ENCODE measurements at places on chromosomes 16 and 17. TPM values are rescaled to one million over a fixed set of nuclear protein-coding genes. Genes with fewer than 3 reads are reported as not detected.

DNA sequence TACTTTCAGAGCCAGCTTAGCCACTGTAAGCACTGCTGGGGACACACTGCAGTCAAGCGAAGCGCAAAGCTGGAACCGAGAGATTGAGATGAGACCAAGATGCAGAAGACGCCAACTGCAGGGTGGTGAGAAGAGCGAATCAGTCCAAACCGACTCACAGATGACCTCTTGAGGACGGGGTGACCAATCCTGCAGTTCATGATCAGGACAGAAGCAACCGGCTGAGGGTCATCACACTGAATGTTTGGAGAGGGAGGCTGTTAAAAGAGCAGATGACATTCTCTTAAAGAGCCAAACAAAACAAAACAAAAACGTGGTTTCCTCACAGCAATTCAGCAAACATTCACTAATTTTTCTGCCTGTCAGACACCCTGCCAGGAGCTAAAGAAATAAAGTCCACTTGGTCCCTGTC is 8.5 kb downstream of the HASPIN start:
- no peak for DNase-seq

- DNase-seq: no peak
Observed at GRCh38 chr16:79272141-79272577, 328.4 kb downstream of the MAF start.

DNA sequence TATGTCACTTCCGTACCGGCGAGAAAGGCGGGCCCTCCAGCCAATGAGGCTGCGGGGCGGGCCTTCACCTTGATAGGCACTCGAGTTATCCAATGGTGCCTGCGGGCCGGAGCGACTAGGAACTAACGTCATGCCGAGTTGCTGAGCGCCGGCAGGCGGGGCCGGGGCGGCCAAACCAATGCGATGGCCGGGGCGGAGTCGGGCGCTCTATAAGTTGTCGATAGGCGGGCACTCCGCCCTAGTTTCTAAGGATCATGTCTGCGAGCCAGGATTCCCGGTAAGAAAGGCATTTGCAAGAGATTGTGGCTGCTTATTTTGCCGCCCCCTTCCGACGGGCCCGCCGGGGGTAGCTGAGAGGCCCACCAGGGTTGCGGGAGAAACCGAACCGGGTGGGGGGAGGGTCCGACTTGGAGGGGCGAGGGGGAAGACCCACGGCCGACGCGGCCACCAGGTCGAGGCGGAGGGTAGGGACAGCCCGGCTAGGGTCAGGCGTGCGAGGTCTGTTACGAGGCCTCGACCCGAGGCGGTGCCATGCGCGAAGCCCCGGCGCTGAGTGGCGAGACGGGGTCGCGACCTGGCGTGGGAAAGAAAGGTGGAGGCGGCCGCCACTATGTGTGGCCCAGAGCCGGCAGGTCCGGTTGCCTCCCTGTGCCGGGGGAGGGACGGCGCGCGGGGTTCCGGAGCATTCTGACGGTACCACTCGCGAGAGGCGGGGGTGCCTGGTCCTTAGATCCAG is 6.7 kb upstream of the CD68 start:
- DNase-seq: peak; percentile 99

GRCh38 chr16:71537643-71538042 is 11.4 kb downstream of the CHST4 start:
- peak; percentile 56 for DNase-seq

GRCh38 chr16:16096121-16096857 is 127.0 kb downstream of the ABCC6 start:
- DNase-seq: no peak

DNA sequence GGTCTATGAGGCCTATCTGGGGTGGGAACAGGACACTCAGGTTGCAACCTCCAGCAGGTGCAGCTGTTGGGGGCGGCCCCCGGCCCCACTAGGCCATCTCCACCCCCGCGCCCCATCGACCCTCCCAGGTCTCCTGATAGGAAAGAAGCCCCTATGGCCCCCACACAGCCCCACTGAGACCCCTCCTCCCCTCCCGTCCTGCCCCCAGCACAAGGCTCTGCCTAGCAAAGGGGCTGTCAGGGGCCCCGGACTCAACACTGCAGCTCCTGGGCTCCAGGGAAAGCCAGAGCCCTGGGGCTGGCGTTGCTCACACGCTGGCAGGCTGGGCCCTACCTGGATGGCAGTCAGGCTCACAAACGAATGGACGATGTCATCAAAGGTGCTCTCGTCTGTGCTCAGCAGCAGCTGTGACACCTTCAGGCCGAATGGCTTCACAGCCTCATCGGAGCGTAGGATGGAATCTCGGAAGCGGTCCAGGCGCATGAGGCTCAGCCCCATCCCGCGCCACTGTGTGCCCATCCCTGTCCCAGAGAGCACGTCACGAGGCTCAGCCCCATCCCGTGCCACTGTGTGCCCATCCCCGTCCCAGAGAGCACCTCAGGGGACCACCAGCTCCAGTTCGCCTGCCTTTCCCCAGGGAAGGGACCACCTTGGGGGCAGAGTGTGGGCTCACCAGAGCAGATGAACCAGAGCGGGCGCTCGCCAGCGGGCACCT is 7.3 kb downstream of the FASN start:
- DNase-seq: no peak

DNA sequence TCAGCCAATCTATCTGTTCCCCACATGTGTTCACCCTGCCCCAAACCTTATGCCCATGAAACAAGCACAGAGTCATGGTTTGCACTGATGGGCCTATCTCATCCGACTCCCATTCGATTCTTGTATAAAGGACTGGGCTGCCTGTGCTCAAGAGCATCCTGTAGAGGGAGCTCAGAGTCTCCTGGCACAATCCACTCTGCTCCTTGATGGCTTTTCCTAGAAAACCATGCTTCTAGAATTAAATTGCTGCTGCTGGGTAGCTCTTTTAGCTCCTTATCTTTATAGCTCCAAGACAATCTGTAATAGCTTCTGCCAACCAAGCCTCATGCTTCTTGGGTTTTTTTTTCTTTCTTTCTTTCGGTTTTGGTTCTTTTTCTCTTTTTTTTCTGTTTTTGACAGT is 9.7 kb downstream of the ZNF19 start:
- peak; percentile 28 for DNase-seq

GRCh38 chr16:85347213-85347591 is 234.9 kb upstream of the CIBAR2 start:
- DNase-seq: no peak

DNA sequence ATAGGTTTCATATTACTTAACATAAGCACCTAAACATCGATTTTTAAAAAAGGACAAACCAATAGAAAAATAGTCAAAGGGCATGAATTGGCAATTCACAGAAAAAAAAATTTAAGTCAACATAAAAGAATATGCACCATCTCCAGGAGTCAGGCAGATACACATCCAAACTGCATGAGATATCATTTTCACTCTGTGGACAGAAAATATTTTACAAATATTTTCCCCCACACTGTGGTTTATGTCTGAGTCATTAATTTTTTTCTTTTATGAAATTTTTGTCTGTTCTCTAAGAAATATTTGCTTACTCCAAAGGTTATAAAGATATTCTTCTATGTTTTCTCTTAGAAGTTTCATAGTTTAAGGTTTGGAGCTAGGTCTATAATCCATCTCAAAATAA is 74.4 kb upstream of the DNAH17 start:
- DNase-seq: no peak

DNA sequence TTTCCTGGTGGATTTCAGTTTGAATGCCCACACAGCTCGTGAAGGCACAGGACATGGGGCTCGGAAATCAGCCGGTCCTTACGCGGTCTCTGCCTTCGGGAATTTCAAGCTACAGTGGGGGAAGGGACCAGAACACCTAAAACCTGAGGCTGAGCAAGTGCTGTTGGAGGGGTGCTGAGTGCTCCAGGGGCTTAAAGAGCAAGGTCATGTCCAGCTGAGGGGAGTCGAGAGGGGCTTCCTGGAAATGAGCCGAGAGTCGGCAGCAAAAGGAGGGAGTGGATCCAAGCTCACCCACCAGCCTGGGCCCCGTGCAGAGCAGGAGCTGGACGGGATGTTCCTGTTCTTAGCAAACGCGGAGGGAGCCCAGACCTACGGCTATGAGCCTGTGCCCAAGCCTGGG is 73.2 kb upstream of the RPL38 start:
- no peak for DNase-seq

DNA sequence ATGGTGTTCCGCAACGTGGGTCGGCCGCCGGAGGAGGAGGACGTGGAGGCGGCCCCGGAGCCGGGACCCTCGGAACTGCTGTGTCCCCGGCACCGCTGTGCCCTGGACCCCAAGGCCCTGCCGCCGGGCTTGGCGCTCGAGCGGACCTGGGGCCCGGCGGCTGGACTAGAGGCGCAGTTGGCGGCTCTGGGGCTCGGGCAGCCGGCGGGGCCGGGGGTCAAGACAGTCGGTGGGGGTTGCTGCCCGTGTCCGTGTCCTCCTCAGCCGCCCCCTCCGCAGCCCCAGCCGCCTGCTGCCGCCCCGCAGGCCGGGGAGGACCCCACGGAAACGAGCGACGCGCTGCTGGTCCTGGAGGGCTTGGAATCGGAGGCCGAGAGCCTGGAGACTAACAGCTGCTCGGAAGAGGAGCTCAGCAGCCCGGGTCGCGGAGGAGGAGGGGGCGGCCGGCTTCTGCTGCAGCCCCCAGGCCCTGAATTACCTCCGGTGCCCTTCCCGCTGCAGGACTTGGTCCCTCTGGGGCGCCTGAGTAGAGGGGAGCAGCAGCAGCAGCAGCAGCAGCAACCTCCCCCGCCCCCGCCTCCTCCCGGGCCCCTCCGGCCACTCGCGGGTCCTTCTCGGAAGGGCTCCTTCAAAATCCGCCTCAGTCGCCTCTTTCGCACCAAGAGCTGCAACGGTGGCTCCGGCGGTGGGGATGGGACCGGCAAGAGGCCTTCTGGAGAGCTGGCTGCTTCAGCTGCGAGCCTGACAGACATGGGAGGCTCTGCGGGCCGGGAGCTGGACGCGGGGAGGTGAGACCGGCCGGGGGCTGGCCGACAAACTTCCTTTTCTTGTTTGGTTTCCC is 821 bp downstream of the SOCS7 start:
- peak; percentile 32 for DNase-seq

GRCh38 chr16:12961626-12962025 is 60.2 kb downstream of the SHISA9 start:
- no peak for DNase-seq

DNA sequence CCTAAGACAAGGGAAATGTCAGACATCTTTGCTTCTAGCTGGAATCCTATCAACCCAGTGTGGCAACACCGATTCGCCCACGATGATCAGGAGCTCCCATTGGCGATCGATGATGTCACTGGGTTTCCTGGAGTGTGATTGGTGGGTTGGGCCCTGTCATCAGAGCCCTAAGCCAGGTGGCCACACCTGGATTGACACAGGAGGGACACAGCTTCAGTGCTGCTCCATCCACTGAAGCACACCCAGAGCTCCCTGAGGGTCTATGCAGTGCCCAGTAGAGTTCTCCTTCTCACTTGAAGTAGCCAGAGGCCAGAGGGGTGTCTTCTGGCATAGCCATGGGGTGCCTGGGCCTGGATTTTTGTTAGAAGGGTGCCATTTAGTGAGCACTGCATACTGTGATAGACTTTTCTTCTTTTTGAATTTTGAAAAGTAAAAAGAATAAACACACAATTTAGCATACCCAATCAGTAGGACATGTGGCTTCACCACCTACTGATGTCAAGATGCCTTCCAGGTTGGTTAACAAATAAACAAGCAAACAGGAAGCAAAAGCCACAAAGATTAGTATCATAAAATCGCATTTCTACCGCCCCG is 77.6 kb downstream of the CMIP start:
- no peak for DNase-seq

DNA sequence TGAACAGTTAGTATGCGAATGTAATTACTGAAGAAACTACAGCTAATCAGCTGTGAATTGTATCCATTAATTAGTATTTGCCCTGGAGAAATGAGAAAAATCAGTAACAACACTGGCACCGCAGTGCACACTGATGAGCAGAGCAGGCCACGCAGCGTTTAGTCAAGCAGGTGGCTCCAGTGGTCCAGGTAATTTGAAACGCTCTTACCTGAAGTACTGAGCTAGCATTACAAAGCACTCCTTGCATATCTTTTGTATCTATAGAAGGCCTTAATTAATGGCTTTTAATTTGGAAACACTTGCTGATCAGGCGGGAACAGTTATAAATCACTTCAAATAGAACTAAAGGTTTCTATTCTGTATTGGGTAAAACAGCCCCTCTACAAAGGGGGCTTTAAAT is 76.4 kb downstream of the TOX3 start:
- no peak for DNase-seq

GRCh38 chr17:42818379-42818778 is 5.7 kb downstream of the BECN1 start:
- no peak for DNase-seq

DNA sequence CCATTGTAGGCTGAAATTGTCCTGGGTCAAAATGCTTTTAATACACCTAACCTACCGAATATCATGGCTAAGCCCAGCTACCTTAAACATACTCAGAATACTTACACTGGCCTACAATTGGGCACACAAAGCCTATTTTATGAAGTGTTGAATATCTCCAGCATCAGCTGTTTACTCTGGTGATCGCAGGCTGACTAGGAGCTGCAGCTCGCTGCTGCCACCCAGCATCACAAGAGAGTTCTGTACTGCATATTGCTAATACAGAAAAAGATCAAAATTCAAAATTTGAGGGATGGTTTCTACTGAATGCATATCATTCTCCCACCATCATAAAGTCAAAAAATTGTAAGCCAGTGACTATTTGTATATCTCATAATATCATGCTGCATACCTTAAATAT is 55.3 kb downstream of the ULK2 start:
- peak; percentile 18 for DNase-seq

GRCh38 chr17:17703140-17703919 is 22.1 kb downstream of the RAI1 start:
- no peak for DNase-seq

GRCh38 chr17:82775001-82775823 is 23.3 kb downstream of the TBCD start:
- DNase-seq: no peak

- DNase-seq: peak; percentile 93
Observed at GRCh38 chr16:58264961-58265479, 29.8 kb downstream of the PRSS54 start.

DNA sequence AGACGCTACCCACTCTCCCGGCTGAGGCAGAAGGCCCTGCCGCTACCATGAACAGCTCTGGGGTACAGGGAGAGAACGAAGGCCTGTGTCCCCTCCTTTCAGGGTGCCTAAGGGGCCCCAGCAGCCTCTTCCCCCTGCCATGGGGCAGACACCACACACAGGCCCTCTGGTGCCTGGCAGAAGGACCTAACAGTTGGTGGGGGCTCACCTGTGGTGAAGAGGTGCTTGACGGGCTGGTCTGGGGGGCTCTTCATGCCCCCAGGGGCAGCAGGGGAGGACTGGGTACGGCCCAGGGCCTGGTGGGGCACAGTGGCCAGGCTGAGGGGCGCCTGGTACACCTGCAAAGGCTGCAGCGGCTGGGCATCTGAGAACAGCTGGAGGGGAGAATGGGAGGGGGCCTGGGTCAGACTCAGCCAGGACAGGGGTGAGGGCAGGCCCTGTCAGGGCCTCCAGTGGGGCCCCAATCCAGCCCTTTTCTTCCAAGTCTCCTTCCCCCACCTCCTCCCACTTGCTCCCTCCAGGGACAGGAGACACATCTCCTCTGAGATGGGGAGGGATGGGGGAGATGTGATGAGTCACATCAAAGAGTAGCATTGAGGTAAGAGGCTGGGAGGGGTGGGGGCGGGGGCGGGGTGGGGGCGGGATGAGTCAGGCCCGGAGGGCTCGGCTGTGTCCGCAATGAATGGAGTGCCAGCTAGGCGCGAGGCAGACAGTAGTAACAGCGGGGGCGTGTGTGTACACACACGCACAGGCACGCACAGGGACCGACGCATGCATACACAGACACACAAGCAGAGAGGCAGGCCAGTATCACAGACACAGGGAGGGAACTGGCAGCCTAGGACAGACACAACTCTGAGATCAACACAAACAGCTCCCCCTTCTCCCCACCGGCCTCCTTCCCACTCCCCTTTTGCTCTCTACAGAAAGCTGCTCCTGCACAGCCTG is 16.1 kb downstream of the G6PC3 start:
- DNase-seq: peak; percentile 94

Gene MYL11
- not detected for total RNA-seq

Gene HAS3
- total RNA-seq: 1.3 TPM
